ENCODE measurements at places on chromosomes 2 and 18. TPM values are rescaled to one million over a fixed set of nuclear protein-coding genes. Genes with fewer than 3 reads are reported as not detected.

DNA sequence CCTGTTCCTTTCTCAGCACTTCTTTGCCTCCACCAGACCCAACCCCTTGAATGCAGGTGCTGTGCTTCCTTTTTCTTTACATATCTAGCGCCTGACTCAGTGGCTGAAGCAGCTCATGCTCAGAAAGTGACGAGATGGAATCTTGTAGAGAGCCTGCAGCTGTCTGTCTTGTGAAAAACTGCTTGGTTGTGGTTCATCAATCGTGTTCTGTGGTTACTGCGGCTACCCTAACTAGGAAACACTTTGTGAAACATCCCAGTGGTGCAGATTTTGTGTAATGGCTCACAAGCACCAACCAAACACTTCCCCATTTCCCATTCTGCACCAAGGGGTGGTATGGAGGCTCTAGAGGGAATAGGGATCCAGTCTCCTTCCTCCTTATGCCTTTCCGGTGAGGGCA lies 307.2 kb upstream of the MMADHC start:
- DNase-seq: no peak

GALNT14 gene
- 5.6 TPM for total RNA-seq

AMER3 gene
- total RNA-seq: not detected

UGT1A8 gene
- 0.31 TPM for total RNA-seq

TFCP2L1 gene
- total RNA-seq: 5.8 TPM

Measured in tongue (tissue), 3 donors.